Mesangial cell (primary cell): ENCODE measurements at places on chromosomes 1 and 21. TPM values are rescaled to one million over a fixed set of nuclear protein-coding genes. Genes with fewer than 3 reads are reported as not detected.

The ASCL5 gene
- total RNA-seq, result 0.49 TPM in 1 of 2 replicates, not detected in the other

The ACAP3 gene
- total RNA-seq, result 33.6 and 49.2 TPM in 2 replicates

The CNR2 gene
- total RNA-seq, result not detected in 2 replicates

The RSBN1 gene
- 6.5 and 12.7 TPM in 2 replicates for total RNA-seq

The LCE2A gene
- total RNA-seq, result not detected in 2 replicates

The PLXNA2 gene
- 2.8 and 5.9 TPM in 2 replicates for total RNA-seq

The NUF2 gene
- 1.6 and 37.0 TPM in 2 replicates for total RNA-seq
